ENCODE measurements at places on chromosomes 5 and 9. TPM values are rescaled to one million over a fixed set of nuclear protein-coding genes. Genes with fewer than 3 reads are reported as not detected.

- H3K4me1 ChIP-seq = no peaks in the 10 kb centered on the region
- no peak overlapping the region for H3K27ac ChIP-seq
- no peaks in the 10 kb centered on the region for H3K36me3 ChIP-seq
- no peak for DNase-seq
Measured at GRCh38 chr9:109349421-109349846, 28.6 kb upstream of the EPB41L4B start.

DNA sequence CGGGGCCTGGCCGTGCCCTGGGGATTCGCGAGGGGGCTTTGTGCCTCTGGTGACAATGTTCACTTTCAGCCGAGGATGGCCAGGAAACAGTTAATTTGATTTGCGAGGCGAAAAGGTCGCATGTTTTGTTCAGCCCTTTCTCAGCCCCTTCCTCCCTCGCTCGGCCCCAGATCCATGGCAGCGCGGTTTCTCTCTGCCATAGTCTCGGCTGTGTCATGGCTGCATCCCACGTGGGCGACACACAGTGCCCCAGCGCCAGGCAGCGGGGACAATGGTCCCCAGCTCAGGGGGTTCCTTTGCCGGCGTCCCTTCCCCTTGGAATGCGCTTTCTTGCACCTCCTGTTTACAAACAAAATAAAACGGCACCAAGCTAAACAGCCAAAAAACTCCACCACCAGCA, 370.3 kb upstream of the IRX2 start:
- H3K27me3 ChIP-seq = peaks cover 64% of the 10 kb centered on the region
- H3K4me1 ChIP-seq = peaks cover 82% of the 10 kb centered on the region
- no peaks in the 10 kb centered on the region for H3K36me3 ChIP-seq
- peak overlapping the region; percentile 34 for H3K4me3 ChIP-seq

- H3K36me3 ChIP-seq = no peaks in the 10 kb centered on the region
- H3K27me3 ChIP-seq = no peaks in the 10 kb centered on the region
- no peaks in the 10 kb centered on the region for H3K4me1 ChIP-seq
- H3K4me3 ChIP-seq = no peak overlapping the region
- H3K27ac ChIP-seq = no peak overlapping the region
- DNase-seq = no peak
Measured at GRCh38 chr5:38011668-38012188, 171.9 kb upstream of the GDNF start.

PDZD2 gene
- total RNA-seq = 1.4 TPM

PLPPR1 gene
- total RNA-seq = 3.2 TPM

INSYN2B gene
- 0.06 TPM for total RNA-seq
